ENCODE measurements at places on chromosomes 2 and 18.

- DNase-seq: no peak
These were observed 13.1 kb downstream of the PID1 start for GRCh38 chr2:229257985-229258384.

DNA sequence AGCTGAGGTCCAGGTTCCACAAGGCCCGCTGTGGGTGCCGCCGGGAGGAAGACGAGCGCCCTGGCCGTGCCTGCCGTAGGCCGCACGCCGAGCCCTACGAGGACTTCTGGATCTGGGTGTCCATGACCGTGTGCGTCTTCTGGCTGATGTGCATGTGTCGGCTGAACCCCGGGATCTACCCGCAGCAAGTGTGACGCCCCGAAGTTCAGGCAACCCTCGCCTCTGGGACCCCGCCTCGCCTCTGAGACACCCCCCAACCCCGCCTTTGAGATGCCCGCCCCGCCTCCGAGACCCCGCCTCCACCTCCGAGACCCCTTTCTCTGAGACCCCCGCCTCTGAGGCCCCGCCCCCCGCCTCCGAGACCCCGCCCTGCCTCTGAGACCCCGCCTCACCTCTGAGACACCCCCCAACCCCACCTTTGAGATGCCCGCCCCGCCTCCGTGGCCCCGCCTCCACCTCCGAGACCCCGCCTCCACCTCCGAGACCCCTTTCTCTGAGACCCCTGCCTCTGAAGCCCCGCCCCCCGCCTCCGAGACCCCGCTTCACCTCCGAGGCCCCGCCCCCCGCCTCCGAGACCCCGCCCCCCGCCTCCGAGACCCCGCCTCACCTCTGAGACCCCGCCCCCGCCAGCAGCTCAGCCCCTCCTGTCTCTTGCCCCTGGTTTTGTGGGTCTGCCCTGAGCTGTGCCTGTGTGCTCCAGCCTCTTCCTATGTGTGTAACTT, 3.7 kb downstream of the RTP5 start:
- no peak for DNase-seq

DNA sequence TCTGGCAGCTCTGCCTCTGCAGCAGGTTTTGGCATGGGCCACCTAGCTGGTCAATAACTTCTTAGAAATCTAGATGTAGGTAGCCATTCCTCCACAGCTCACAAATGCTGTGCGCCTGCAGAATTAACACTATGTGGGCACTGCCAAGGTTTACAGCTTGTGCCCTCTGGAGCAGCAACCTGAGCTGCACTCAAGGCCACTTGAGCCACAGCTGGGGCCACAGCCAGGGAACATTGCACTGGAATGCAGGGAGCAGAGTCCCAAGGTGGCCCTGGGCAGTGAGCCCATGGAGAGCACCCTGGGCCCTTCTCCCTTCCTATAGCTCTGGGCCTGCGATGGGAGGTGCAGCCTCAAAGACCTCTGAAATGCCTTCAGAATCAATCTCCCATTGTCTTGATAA, 365.3 kb downstream of the SATB2 start:
- no peak for DNase-seq

DNA sequence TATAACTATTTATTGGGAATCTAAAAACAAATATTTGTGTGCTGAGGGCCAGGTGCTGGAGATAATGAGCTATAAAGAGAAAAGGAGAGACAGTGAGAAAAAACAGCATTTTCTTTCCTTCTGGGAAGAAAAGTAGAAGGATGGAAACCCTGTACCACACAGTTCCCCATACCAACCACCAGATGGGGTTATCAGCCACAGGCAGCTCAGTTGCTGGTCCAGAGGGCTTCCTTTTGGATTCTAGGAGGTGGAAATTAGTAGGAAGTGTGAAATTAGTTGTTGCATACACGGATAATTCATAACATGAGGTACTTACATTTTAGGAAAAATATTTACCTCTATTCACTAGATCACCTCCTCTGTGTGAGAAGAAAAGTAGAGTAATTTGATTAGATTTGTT, 237.0 kb upstream of the FOSL2 start:
- DNase-seq: no peak

GRCh38 chr2:100747551-100747950, 72.4 kb upstream of the NPAS2 start:
- no peak for DNase-seq

DNA sequence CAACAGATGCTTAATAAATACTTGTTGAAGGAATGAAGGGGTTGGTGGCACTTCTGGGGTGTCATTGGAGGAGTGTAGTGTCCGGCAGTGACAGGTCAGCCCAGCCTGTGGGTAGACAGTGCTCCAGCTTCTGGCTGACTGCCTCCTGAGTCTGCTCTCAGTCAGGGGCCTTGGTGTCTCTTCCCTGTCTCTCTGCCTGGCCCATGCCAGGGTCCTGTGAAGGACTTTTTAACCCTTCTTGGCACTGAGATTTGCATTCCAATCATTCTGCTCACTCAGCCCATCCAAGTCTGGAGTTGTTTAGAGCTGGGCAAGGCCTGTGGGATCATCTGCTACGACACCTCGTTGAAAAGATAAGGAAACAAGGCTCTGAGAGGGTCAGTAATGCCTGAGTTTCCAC, 1.4 kb upstream of the KCNK3 start:
- no peak for DNase-seq

DNA sequence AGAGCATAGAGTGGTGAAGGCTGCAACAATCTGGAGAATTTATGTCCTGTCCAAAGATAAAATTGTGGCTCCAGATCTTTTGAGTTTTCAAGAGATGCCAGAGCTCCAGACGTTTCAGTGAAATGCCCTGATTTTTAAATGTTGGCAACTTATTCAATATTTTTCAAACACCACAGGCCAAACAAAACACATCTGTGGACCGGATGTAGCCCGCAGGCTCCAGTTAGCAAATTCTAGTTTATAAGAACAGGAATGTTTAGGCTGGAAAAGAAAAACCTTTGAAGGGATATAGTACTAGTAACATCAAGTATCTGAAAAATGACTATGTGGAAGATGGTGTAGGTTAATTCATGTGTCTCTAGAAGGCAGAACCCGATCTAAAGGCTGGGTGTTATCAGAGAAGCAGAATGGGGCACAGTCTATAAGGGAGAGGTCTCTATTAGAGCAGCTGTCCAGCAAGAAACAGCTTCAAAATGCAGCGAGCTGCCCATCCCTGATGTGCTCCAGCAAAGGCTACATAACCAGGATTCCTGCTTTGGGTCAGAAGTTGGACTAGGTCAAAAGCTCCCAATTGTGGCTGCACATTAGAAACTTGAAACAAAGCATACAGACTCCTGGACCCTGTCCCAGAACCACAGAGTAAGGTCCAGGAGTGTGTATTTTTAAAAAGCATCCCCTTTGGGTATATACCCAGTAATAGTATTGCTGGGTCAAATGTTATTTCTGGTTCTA, 105.9 kb downstream of the ANKRD44 start:
- no peak for DNase-seq
